ENCODE measurements at places on chromosomes 11 and 22.
A peak's percentile ranks its signal among the peaks of the same experiment; 100 is the strongest.

- DNase-seq: no peak
Measured at GRCh38 chr11:33703788-33704187, 3.2 kb upstream of the C11orf91 start.

- no peak for DNase-seq
Measured at GRCh38 chr11:61343792-61344745, 11.0 kb downstream of the TKFC start.

- DNase-seq: no peak
Measured at GRCh38 chr22:45785458-45785857, 113.8 kb downstream of the ATXN10 start.

GRCh38 chr11:44614281-44614775 is 48.9 kb downstream of the CD82 start:
- no peak for DNase-seq

GRCh38 chr11:18332891-18333290 is 10.5 kb downstream of the GTF2H1 start:
- DNase-seq: no peak

GRCh38 chr11:8262552-8263108 is 1.0 kb downstream of the LMO1 start:
- DNase-seq: no peak

DNA sequence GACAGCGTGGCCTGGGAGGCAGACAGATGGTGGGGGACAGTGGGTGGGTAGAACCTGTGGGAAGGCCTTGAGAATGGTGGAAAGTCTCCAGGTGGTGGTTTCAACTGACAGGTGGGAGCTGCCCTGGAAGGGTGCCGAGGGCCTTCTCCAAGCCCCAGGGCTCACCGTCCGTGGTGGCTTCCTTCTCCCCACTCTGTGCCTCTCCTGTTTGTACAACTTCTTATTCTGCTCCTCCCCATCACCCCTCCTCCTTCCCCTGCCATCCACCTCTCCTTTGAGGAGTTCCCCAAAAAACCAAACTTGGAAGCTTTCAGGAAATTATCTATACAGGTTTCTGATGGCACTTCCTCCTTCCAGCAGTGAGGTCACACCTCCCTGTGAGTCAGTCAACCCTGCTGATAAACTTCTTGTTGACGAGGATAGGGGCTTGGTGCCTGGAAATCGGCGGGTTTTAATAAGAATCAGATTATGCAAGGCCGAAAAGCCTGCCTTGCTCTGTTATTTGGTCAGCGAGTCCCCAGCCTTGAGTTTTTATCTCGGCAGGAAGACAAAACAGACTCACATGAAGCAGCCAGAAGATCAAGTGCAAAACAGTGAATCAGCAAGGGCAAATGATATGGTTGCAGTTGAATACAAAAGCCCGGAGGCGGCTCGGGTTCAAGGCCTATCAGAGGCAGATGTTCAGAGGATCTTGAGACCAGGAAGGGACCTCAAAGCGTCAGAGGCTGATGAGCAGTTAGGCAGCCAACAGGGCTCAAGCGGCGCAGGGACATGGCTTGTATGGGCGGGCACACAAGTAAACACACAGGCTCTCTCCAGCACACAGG is 9.5 kb upstream of the ST3GAL4 start:
- no peak for DNase-seq

DNA sequence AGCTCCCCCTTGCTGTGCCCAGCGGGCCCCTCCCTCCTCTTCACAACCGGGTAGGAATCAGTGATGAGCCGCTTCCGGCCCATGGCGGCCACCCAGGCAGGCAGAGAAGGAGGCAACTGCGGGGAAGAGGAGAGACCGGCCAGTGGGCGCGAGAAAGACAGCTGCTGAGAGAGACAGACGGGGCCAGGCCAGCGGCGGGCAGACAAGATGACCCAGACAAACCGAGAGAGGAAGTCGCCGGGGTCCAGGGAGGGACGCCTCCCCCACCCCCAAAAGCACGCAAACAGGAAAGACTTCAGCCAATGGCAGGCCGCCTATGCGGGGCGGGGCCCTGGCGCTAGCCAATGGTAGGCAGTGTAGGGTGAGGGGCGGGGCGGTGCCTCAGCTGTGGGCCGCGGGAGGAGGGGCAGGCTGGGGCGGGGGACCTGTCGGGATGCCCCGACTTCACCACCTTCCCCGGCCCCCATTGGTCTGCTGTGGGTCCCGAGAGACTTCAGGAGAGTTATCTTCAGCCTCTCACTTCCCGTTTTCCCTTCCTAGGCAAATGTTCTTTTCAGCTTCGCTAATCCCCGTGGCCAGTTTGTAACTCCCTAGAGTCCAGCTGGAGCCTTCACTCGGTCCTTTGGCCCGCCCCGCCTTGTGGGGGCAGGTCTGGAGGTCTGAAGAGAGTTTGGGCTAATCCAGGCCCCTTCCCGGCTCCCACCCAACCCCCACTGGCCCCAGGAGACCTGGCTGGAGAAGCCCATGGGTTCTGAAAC is at the start of gene POLD4:
Gene POLD4 (minus strand): TSS at position 230 of the 758 bp plus-strand sequence. CDS start 147 bp downstream, at position 83.
- peak; percentile 93 for DNase-seq

GRCh38 chr11:128234143-128234542 is 353.2 kb downstream of the ETS1 start:
- DNase-seq: no peak

- DNase-seq: no peak
Measured at GRCh38 chr11:111921541-111922230, 3.0 kb downstream of the C11orf52 start.

GRCh38 chr22:23363683-23364082 is 183.4 kb downstream of the BCR start:
- DNase-seq: no peak

GRCh38 chr11:47271961-47272661 is 2.2 kb downstream of the MADD start:
- DNase-seq: no peak

GRCh38 chr11:44623731-44624491 is 58.4 kb downstream of the CD82 start:
- DNase-seq: no peak

DNA sequence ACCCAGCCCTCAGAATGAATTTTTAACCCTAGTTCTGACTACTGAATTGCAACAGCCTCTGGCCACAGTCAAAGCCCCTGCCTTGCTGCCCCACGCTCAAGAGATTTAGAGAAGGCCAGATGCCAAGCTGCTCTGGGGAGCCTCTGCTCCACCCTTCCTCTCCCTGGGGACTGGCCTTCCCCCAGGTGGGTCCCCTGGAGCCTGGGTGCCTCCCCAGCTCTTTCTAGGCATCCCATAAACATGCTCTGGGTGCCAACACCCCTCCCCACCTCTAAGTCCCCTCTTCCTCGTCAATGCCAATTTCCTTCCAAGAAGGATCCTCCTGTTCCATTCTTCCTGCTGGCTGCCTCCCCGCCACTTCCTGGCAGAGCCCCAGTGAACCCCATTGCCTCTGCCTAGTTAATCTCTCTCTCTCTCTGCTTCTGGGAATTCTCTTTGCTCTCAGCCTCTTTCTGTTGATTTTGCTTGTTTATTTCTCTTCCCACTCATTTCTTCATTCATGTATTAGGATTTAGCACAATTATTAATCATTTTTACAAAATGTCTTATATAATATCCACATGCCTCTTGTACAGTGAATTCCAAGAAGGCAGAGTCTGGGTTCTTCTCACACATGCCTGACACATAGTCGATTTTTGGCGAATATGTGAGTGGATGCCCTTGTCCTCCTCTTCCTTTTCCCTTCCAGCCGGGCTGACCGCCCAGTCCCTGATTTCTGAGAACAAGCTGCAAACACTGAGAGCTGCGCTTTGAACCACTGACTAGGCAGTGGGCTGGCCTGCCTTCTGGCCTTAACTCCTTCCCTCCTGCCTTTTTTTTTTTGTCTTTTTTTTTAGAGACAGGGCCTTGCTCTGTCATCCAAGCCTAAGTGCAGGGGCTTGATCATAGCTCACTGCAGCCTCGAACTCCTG is 17.5 kb downstream of the UQCR10 start:
- no peak for DNase-seq

DNA sequence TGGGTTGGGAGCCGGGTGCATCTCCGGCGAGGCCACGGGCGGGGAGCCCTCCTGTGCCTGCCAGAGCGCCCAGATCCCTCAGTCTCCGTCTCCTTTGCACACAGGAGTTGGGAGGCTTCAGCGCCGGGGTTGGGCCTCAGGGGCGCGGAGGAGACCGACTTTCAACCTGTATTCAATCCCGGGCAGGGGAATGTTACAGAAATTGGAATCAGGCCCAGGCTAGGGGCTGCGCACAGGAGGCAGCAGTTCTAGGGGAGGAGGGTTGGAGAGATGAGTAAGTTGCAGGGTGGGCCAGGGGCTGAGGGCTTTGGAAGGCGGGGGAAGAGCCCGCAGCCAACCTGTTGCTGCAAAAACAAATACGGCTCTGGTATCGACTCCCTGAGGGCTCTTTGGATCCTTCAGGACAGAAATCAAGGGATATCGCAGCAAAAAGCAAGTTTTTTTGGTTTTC is 640 bp upstream of the KCNA4 start:
- no peak for DNase-seq

GRCh38 chr11:101128571-101129202 is 926 bp downstream of the PGR start:
- DNase-seq: no peak

GRCh38 chr11:69142895-69143294 is 12.8 kb upstream of the SMIM38 start:
- no peak for DNase-seq

DNA sequence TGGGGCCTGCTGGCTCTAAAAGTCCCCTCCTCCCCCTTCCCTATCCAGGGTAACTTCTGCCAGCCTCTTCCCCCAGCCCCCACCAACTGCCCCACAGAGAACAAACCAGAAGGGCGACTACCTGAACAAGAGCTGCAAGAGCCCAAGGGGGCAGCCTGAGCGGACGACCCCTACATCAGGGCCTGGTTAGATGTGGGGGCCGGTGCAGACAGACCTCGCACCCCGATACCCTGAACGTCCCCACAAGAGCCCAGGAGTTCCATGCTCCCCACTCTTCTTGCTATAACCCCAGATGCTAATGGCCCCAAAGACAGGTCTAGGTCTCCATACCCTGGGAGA is 20.7 kb downstream of the SUN2 start:
- no peak for DNase-seq

- no peak for DNase-seq
Measured at GRCh38 chr11:1202154-1202775, 20.6 kb upstream of the MUC5B start.

DNA sequence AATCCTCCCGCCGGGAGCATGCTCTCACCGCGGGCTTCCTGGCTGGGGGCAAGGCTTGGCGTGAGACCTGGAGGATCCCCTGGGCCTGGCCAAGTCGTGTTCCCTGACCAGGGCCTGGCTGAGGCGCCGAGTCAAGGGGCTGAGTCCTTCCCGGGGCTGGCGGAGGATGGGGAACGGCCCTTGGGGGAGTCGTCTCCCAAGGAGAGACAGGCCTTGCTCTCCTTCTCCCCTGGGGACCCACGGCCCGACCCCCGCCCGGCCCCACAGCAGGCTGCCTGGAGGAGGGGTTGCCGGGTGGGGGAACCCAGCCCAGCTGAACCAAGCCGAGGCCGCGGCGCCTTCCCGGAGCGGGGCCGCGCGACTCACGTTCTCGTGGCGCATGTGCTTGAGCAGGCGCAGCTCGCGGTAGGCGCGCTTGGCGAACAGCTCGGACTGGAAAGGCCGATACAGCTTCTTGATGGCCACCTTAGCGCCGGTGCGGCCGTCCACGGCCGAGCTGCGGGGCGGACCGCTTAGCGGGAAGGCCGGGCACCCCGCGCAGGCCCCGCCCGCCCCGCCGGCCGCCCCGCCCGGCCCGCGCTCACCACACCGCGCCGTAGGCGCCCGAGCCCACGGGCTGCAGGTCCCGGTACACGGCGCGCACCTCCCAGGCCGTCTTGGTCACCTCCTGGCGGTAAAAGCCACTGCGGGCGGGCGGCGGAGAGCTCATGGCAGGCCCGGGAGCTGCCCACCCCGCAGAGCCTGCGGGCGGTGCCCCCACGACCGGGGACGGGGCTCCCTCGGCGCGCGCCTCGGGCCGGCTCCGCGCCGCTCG is 475 bp downstream of the MAPK12 start:
- DNase-seq: no peak

DNA sequence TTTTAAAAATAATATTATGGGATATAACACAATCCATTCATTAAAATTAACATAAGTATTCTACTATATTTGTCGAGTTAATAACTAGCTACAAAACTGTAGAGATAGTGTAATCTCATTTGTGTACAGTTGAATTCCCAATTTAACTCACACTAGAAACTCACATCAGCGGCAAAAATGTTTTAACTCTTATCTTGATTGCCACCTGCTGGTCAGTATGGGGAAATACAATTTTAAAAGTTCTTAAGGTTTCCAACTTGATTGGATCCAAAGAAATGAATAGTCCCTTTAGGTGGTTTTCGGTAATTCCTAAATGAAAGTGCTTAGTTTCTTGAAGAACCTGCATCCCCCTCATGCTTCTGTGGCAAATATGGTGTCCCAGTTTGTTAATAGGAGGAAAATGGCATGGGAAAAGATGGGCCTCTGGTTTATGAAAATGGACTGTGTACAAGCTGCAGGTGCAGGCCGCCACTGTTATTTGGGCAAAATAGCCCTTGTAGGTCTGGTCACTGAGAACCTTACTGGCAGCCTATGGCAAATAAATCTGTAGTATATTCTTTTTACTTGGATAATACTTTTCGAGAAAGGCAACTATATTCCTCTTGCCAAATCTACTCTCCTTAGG is 33.7 kb upstream of the SLC17A6 start:
- DNase-seq: no peak

DNA sequence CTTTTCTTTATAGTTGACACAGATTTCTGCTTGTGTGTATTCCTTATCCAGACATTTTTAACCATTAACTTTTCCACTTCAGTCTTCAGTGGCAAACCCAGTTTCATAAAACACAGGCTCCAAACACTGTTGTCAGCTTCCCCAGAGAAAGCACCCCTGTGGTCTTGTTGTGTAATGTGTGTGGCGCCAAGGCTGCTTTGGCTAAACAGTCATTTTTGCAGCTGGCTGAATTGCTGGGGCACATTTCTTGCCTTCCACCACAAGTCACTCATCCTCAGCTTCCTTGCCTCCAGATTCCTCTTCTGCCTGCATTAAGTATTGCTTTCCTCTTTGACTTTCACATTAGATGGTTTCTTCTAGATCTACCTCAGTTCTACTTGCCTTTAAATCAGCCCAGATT is 40.5 kb downstream of the ARHGAP1 start:
- DNase-seq: no peak

GRCh38 chr22:32474635-32475467 is at the start of gene FBXO7:
Gene FBXO7 (plus strand): TSS chr22:32474811. CDS start chr22:32475003, 192 bp downstream.
- DNase-seq: peak; percentile 80

- DNase-seq: no peak
Measured at GRCh38 chr22:22552630-22553029, 6.4 kb downstream of the PRAME start.

GRCh38 chr11:1887451-1888346 is 4.0 kb downstream of the PRR33 start:
- DNase-seq: no peak

- no peak for DNase-seq
Measured at GRCh38 chr11:67045314-67045713, 11.3 kb upstream of the RHOD start.
